ENCODE measurements at places on chromosomes 3 and 15. TPM values are rescaled to one million over a fixed set of nuclear protein-coding genes. Genes with fewer than 3 reads are reported as not detected.

DNA sequence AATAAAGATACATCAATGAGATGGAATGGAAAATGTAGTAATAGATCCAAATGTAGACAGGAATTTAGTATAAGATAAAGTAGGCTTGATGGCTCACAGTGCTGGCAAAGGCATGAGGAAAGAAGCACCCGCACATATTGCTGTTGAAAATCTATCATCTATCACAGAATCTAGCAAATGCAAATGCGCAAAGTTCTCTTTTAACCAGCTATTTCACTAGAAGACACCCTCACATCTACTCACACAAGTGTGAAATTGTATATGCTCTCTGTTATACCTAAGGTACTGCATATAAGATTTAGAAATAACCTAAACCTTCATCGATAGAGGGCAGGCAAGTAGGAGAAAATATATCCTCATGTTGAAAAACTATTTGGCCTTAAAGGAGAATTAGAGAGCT lies 756.7 kb upstream of the SEMA6D start:
- DNase-seq = no peak

Gene GALNT15
- total RNA-seq = 1.3 TPM

DNA sequence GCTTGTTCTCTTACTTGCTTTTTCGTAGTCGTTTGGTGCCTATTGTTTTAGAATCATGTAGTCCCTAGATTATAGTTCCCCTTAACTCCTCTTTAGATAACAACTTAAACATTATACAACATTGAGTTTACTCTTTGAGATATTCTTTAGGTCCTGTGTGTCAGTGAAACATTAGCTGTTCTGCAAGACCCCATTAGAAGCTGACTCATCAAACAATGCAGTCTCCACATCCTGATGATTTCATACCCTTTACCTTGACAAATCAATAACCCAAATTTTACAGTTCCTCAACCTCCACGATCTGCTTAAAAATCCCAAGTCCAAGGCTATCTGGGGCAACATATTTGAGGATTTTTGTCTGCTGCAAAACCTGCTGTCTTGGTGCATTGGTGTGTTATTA lies 582.9 kb downstream of the NSUN3 start:
- DNase-seq = no peak

DNA sequence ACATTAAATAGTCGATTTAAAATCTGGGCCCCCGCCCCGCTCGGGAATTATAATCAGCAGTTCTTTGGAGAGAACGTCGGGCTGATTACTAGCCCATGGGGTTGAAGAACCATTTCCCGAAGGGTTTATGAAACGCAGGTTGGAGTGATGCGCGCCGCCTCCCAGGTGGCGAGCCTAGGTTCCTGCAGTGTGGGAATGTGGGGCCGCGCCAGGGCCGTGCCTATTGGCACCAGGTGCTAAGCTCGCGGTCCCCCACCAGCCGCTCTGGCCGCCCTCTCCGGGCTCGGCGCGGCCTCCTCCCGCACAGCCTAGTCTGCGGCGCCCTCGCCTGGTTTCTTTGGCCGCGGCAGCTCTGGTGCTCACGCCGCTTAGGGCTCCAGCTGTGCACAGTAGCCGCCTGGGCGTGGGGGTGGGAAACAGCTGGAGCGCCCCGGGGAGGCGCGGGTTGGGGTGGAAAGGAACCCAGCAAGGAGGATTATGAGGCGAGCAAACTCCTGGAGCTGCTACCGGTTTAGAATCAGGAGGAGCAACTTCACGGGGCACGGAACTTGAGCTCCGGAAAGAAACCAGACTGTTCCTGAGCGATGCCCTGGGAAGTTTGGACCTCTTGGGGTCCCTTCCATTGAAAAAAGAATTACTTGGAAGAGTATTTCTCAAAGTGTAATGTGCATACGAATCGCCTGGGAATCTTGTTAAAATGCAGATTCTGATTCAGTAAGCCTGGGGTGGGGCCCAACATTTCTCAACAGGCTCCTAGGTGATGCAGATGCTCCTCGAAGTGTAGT lies 5.6 kb upstream of the MECOM start:
- DNase-seq = peak; percentile 85

DNA sequence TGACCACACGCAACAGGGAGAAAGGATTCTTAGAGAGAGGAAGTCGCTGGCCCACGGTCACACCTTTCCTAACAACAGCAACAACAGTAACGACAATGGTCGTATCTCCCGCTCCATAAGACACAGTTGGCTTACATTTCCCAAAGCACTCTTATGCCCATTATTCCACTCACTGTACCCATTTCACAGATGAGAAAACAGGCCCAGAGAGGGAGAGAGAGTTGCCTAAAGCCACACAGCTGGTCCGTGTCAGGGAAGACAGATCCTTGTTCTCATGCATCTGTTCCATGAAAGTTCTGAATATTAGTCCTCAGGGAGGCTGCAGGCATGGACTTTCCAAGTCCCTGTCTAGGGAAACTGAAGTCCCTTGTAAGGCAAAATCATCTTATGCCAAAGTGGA lies 42.0 kb upstream of the ATP2B2 start:
- peak; percentile 12 for DNase-seq

Gene ATP10A
- total RNA-seq = 0.94 TPM

GRCh38 chr15:71259866-71260265 lies 144.6 kb downstream of the THSD4 start:
- DNase-seq = no peak

Gene CADPS
- 45.1 TPM for total RNA-seq

GRCh38 chr3:163939926-163940325 lies 1138.4 kb downstream of the SI start:
- DNase-seq = no peak

DNA sequence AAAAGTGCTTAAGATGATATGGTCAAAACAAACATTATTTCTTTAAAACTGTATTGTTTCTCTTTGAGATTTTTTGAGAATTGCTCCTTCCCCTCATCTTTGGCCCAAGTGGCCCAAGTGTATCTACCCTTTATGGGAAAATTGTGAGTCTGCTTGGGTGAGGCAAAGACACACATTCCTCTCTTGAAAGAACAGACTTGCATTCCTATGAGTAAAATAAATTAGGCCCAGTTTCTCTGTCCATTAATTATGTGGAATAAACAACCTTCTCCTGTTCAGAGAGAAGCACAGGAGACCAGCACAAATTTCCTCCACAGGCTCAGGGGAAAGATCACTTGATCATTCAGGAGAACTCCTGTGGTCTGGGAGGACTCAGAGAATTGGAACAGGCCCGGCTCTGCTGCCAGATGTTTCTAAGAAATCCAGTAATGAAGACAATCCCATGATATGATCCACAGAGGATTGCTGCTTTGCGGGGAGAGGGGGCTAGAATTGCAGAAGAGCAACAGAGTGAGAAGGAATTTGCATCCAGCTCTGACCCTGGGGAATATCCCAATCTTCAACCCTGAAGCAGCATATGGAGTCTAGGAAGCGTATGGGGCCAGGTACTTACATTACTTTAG lies 53.8 kb upstream of the BOC start:
- no peak for DNase-seq

- DNase-seq = no peak
These were observed 729.6 kb downstream of the NLGN1 start for GRCh38 chr3:174126990-174127758.

- no peak for DNase-seq
These were observed 13.4 kb upstream of the FAM98B start for GRCh38 chr15:38440353-38441129.

- DNase-seq = no peak
These were observed 370.1 kb upstream of the ONECUT1 start for GRCh38 chr15:53160092-53160704.

DNA sequence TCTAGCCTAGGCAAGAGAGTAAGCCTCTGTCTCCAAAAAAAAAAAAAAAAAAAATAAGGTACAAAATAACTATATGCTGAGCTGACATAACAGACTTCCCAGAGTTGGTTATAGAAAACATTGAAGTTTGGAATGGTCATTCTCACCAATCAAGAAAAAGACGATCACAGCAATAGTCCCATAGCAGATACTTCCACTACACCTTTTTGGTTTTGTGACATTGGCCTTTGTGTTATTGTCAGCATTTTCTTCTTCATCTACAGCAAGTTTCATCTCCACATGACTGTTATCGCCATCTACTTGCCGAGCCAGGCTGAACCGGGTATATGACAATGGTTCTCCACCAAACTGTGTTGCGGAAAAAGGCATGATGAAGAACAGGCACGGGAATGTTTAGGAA lies 6.9 kb downstream of the TFRC start:
- DNase-seq = no peak

- no peak for DNase-seq
These were observed 85.1 kb upstream of the TSEN2 start for GRCh38 chr3:12399226-12399625.

GRCh38 chr3:74862476-74862875 lies 248.0 kb upstream of the CNTN3 start:
- DNase-seq = no peak

Gene KPNA1
- 94.7 TPM for total RNA-seq

Gene WNT5A
- total RNA-seq = 0.92 TPM

Measured in cardiac septum (tissue), 1 donor.